ENCODE measurements at places on chromosomes 2 and 18.

GRCh38 chr2:37583867-37584266 is 87.6 kb downstream of the CDC42EP3 start:
- 0 out of 2 replicates have a peak, but pooled peaks cover 2% of the 10 kb centered on the region for H3K4me1 ChIP-seq
- no peak overlapping the region for H3K4me3 ChIP-seq
- H3K36me3 ChIP-seq, result no peaks in the 10 kb centered on the region
- no peaks in the 10 kb centered on the region for H3K27me3 ChIP-seq
- no peak for DNase-seq

DNA sequence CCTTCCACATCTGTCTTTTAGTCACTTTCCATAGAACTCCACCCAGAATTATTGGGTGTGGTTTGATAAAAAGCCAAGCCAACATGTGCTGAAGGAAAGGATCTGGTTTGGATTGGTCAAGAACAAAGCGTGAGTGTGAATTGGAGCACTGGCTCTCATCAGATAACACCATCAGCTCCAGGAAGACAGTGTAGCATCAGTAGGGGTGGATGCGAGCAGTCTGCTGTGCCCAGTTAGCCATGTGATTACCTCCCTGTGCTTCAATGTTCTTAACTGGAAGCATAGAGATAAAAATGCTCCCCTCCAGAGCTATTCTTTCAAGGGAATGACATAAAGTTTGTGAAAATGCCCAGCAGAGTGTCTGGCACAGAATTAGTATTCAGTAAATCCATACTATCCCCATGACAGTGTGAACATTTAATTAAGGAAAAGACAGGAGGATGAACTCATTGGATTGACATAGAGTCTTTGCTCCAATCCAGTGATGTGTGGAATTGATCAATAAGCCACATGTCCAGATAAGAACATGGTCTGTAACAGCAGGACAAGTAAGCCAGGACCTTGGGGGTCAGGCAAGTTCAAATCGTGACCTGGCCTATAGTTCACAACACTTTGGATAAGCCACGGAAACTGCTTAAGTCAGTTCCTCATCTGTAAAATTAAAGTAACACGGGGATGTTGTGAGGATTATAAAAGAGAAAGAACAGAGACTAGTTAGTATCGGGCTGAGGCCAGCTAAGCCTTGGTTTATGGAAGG is 68.0 kb downstream of the FAM124B start:
- H3K27me3 ChIP-seq, result no peaks in the 10 kb centered on the region
- H3K36me3 ChIP-seq, result no peaks in the 10 kb centered on the region
- DNase-seq, result no peak

- no peaks in the 10 kb centered on the region for H3K27me3 ChIP-seq
- no peaks in the 10 kb centered on the region for H3K36me3 ChIP-seq
- DNase-seq, result no peak
Observed at GRCh38 chr2:163794635-163795034, 58.8 kb upstream of the FIGN start.

DNA sequence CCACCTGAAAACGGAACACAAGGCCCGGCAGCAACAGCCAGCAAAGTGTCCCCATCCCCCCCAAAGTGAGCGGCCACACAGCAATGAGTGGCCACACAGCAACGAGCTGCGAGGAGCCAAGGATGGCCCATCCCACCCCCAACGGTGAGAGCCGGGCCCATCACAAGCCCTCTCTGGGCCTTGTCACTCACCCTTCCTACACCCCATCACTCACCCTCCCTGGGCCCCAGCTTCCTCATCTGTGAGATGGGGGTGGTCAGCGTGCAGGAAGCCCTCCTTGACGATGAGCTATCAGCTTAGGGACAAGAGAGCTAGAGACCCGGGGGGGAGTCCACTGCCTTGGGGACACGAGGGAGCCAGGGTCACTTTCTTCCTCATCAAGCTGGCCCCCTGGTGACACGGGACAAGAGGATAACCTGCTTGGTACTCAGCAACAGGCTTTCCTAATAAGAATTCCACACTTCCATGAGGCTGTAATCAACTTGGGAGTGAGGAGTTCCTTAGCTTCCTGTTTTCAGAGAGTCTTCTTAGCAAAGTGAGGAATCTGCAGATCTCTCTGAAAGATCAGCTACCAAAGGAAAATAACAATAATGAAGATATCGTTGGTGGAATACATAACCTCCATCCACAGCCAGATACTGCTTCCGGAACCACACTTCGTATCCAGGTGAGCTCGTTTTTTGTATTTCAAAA is 92.8 kb downstream of the HDAC4 start:
- H3K36me3 ChIP-seq, result no peaks in the 10 kb centered on the region
- no peaks in the 10 kb centered on the region for H3K27me3 ChIP-seq
- DNase-seq, result no peak
- H3K4me1 ChIP-seq, result peaks cover 15% of the 10 kb centered on the region
- no peak overlapping the region for H3K27ac ChIP-seq

GRCh38 chr2:240407090-240407489 is 28.4 kb upstream of the GPC1 start:
- no peaks in the 10 kb centered on the region for H3K36me3 ChIP-seq
- no peaks in the 10 kb centered on the region for H3K27me3 ChIP-seq
- H3K27ac ChIP-seq, result no peak overlapping the region
- H3K4me3 ChIP-seq, result no peak overlapping the region

- H3K27me3 ChIP-seq, result no peaks in the 10 kb centered on the region
- no peak overlapping the region for H3K4me3 ChIP-seq
- no peak for DNase-seq
- H3K36me3 ChIP-seq, result peaks cover 6% of the 10 kb centered on the region
- H3K4me1 ChIP-seq, result peaks cover 24% of the 10 kb centered on the region
Observed at GRCh38 chr2:65232636-65233035, 5.0 kb downstream of the ACTR2 start.

DNA sequence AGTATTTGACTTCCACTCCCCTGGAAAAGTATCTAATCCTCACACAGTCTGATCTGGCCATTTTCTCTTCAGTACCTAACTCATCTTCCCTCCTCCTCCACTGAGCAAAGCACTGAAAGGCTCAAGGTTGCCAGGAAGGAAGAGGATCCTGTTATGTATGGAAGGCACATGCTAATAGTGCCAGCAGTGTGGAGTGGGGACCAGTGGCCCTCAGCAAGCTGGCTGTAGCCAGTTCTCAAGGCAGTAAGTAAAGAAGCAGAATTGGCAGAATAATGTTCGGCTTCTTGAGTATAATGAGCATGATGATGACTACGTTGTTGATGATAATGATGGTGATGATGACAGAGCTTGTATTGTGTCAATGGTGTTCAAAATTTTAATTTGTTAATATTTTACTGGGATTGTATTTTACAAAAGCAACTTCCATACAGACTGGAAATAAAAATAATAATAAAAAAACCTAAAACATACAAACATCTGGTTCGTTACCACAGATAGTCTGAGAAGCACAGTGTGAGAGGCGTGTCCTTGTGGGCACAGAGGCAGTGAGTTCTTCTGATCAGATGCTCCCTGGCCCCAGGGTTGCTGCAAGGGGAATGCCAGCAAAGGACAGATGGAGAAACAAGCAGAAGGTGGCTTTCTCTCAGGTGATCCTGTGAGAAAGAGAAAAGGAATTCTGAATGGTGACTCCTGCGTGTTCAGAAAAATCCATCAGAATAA is 528.8 kb downstream of the CMPK2 start:
- DNase-seq, result no peak
- H3K27ac ChIP-seq, result no peak overlapping the region
- no peaks in the 10 kb centered on the region for H3K27me3 ChIP-seq
- no peaks in the 10 kb centered on the region for H3K4me1 ChIP-seq

DNA sequence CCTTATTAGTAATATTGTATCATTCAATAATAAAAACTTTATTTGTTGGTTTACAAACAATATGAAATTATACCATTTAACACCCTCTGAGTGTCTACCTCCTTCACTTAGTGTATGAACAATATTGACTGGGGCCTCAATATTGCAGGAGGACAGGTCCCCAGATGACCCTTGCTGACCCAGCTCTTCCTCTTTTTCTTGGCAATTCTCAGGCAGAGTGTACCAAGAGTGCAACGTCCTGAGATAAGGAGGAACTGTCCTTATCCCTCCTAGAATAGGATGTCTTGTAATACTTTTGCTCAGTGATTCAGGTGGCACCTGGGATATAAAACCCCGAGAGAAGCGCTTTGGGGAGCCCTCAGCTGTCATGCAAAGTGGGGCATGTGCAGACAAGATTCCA is 76.8 kb downstream of the PLA2R1 start:
- peaks cover 2% of the 10 kb centered on the region for H3K27me3 ChIP-seq
- H3K4me3 ChIP-seq, result no peak overlapping the region
- no peaks in the 10 kb centered on the region for H3K4me1 ChIP-seq
- no peaks in the 10 kb centered on the region for H3K36me3 ChIP-seq
- no peak overlapping the region for H3K27ac ChIP-seq
- DNase-seq, result no peak

GRCh38 chr2:159936471-159936870 is 125.9 kb downstream of the PLA2R1 start:
- H3K27me3 ChIP-seq, result no peaks in the 10 kb centered on the region
- H3K27ac ChIP-seq, result no peak overlapping the region
- no peaks in the 10 kb centered on the region for H3K4me1 ChIP-seq
- H3K4me3 ChIP-seq, result no peak overlapping the region
- DNase-seq, result no peak

- no peak overlapping the region for H3K4me3 ChIP-seq
- H3K36me3 ChIP-seq, result no peaks in the 10 kb centered on the region
- no peaks in the 10 kb centered on the region for H3K4me1 ChIP-seq
- H3K27me3 ChIP-seq, result no peaks in the 10 kb centered on the region
Observed at GRCh38 chr2:217890445-217890844, 112.3 kb downstream of the TNS1 start.

- H3K4me1 ChIP-seq, result no peaks in the 10 kb centered on the region
- H3K27ac ChIP-seq, result no peak overlapping the region
- no peaks in the 10 kb centered on the region for H3K27me3 ChIP-seq
- H3K4me3 ChIP-seq, result no peak overlapping the region
- no peaks in the 10 kb centered on the region for H3K36me3 ChIP-seq
Observed at GRCh38 chr18:72160510-72161445, 383.4 kb downstream of the CBLN2 start.

- no peaks in the 10 kb centered on the region for H3K27me3 ChIP-seq
- no peak for DNase-seq
- H3K4me1 ChIP-seq, result no peaks in the 10 kb centered on the region
- no peak overlapping the region for H3K27ac ChIP-seq
- no peaks in the 10 kb centered on the region for H3K36me3 ChIP-seq
Observed at GRCh38 chr2:56688661-56689060, 504.9 kb downstream of the CCDC85A start.

GRCh38 chr18:48481092-48481491 is 57.7 kb upstream of the CTIF start:
- no peak for DNase-seq
- H3K27me3 ChIP-seq, result no peaks in the 10 kb centered on the region
- H3K36me3 ChIP-seq, result no peaks in the 10 kb centered on the region
- no peak overlapping the region for H3K27ac ChIP-seq
- no peak overlapping the region for H3K4me3 ChIP-seq

DNA sequence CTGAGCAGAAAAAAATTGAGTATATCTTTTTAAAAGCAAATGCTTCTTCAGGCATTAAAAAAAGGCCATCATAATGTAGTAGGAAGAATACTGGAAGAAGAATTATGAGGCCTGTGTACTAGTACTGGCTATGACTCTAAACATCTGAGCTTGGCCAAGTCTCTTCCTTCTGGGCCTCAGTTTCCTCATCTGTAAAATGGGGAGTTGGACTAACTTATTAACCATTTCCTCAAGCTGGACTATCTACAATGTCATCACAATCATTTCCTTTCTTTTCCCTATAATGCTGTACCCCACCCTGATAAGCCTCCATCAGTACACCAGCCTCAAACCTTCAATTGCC is 29.3 kb downstream of the FABP1 start:
- no peak overlapping the region for H3K27ac ChIP-seq
- H3K36me3 ChIP-seq, result no peaks in the 10 kb centered on the region
- no peaks in the 10 kb centered on the region for H3K4me1 ChIP-seq
- peaks cover 18% of the 10 kb centered on the region for H3K27me3 ChIP-seq

DNA sequence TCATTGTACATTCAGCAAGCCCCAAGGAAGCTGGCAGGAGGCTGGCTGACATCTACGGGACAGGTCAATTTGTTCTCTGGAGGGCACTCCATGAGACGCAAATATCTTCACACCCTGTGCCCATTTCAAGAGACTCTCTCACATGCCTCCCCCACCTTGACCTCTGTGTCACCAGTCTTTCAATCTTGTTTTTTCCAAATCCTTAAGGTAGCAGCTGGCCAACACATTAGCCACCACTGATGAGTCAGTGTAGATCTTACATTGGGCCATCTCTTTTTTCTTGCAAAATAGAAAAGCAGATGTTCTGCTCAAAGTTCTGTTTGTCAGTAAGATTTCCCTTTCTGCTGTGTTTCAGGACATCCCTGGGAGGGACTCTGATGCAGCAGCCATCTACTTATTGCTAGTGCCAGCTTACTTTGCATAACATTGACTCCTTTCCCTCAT is 1.7 kb upstream of the DPP4 start:
- H3K27me3 ChIP-seq, result peaks cover 11% of the 10 kb centered on the region
- no peak for DNase-seq
- H3K4me1 ChIP-seq, result peaks cover 6% of the 10 kb centered on the region
- H3K4me3 ChIP-seq, result no peak overlapping the region

GRCh38 chr2:5748946-5749345 is 56.8 kb downstream of the SOX11 start:
- DNase-seq, result no peak
- H3K4me1 ChIP-seq, result no peaks in the 10 kb centered on the region
- H3K36me3 ChIP-seq, result no peaks in the 10 kb centered on the region
- no peak overlapping the region for H3K4me3 ChIP-seq
- no peak overlapping the region for H3K27ac ChIP-seq
- H3K27me3 ChIP-seq, result no peaks in the 10 kb centered on the region

DNA sequence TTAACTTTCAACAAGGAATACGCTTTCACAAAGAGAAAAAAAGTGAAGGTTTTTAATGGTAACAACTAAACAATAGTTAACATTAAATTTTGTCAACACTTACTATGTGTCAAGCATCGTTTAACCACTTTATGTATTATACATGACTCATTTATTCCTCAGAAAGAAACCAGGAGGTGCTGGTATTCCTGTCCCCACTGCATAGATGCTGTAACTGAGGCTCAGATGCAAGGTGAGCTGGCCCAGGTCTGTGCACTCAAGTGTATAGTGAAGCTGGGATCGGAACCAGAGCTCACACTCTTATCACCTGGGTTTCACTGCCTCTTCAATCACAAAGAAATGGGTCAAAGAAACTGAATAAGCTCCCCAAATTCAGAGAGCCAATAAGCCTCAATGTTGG is 16.5 kb downstream of the FBXO15 start:
- H3K4me3 ChIP-seq, result no peak overlapping the region
- no peak overlapping the region for H3K27ac ChIP-seq
- H3K36me3 ChIP-seq, result no peaks in the 10 kb centered on the region
- H3K4me1 ChIP-seq, result no peaks in the 10 kb centered on the region
- DNase-seq, result no peak

GRCh38 chr18:74499633-74500032 is 3.5 kb downstream of the CNDP2 start:
- H3K27me3 ChIP-seq, result no peaks in the 10 kb centered on the region
- H3K4me1 ChIP-seq, result peaks cover 36% of the 10 kb centered on the region
- no peak for DNase-seq
- peak overlapping the region; percentile 51 for H3K4me3 ChIP-seq
- H3K27ac ChIP-seq, result peak overlapping the region; percentile 90
